ENCODE measurements at places on chromosomes 4 and X. TPM values are rescaled to one million over a fixed set of nuclear protein-coding genes. Genes with fewer than 3 reads are reported as not detected.

The GBA3 gene
- total RNA-seq = not detected

The PAGE2 gene
- not detected for total RNA-seq

The XG gene
- 12.9 TPM for total RNA-seq

The HTR2C gene
- not detected for total RNA-seq

The HPGD gene
- total RNA-seq = 5.5 TPM

The SLC38A5 gene
- total RNA-seq = 131 TPM

The CCNI gene
- total RNA-seq = 147 TPM

All from subcutaneous preadipocyte (primary cell).